ENCODE measurements at places on chromosomes 16 and 17. TPM values are rescaled to one million over a fixed set of nuclear protein-coding genes. Genes with fewer than 3 reads are reported as not detected.

DNA sequence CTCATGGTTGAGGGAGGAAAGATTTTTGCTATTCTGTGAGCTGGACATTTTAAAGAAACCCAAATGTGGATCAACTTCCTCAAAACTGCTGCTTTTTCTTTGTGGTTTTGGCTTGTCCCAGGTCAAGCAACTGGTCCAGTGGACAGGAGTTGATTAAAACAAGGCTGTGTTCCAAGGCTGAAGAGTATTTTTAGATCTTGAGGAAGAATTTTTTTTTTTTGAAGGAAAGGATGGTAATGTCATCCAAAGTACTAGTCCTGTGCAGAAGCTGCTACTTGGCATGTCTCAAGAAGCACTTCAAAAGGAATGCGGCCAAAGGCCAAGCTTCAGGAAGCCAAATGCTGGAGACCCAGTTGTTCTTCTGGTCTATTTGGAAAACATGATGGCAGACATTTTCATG, 8.0 kb upstream of the MYH2 start:
- peak; percentile 71 for DNase-seq

The BANP gene
- total RNA-seq = 15.1 TPM

- DNase-seq = no peak
Measured at GRCh38 chr17:40445751-40446468, 2.7 kb downstream of the IGFBP4 start.

The ACSM2B gene
- total RNA-seq = 0.18 TPM

The KRTAP2-3 gene
- total RNA-seq = not detected

The SRL gene
- 365 TPM for total RNA-seq

- peak; percentile 46 for DNase-seq
Measured at GRCh38 chr17:4970273-4970672, 2.7 kb upstream of the SPAG7 start.

GRCh38 chr16:82603784-82604411, 22.9 kb upstream of the CDH13 start:
- DNase-seq = peak; percentile 68

GRCh38 chr17:34843682-34844081, 117.6 kb downstream of the CCT6B start:
- DNase-seq = no peak

- DNase-seq = no peak
Measured at GRCh38 chr16:53822936-53823529, 119.1 kb downstream of the FTO start.

The RRAD gene
- 7.3 TPM for total RNA-seq

DNA sequence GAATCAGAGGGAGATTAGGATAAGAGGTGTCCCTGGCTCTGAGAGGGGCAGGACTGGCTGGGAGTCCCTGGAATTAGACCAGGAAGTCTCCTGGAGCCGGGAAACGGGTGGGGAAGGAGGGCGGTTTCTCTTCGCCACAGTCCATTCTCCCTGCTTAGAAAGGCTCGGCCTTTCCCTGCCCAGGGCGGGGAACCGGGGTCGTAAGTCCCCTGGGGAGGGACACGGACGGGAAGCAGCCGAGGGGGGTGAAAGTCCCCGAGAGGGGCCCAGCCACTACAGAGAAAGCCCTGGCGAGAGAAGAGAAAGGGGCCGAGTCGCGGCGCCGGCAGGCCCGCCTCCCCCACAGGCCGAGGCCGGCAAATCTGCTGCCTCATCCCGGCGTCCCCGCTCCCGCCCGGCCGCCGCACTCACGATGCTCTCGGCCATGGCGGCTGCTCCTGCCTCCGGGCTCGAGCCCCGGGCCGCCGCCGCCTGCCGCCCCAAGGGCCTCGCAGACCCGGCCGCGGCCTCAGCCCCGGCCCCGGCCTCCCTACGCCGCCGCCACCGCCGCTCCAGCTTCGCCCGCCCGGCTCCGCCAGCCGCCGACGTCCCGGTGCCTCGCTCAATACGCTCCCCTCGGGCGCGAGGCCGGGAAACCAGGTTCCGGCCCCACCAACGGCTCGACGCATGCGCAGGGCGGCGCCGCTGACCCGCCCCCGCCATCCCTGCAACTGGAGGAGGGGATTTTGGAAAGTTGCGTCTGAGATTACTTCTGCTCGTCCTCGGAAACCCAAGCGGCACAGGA, at the start of the genes NPLOC4 and TSPAN10:
NPLOC4 (minus strand) TSS at position 608 of the 784 bp plus-strand sequence; CDS start at position 426, 182 bp downstream.
TSPAN10 (plus strand) TSS at position 692 of the 784 bp plus-strand sequence. CDS start 5,217 bp downstream, outside the sequence.
- DNase-seq = peak; percentile 94

DNA sequence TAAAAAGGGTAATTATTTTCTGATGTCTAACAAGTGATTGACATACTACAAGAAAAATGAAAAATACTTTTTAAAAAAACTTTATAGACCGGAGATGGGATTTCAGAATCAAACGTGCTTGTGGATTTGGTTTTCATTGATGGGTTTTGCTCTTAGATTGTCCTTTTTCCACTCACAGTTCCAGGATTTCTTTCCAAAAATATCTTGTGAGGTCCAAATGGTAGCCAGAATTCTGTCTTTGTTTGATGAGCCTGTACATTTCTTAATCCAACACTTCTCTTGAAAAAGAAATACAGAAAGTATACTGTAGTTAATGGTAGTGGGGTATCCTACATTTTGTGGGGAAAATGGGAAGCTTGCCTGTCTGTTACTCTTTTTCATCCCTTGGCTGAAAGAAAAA, 329.3 kb downstream of the KCNJ2 start:
- DNase-seq = peak; percentile 59

The EVPL gene
- total RNA-seq = not detected

The KRT38 gene
- not detected for total RNA-seq

DNA sequence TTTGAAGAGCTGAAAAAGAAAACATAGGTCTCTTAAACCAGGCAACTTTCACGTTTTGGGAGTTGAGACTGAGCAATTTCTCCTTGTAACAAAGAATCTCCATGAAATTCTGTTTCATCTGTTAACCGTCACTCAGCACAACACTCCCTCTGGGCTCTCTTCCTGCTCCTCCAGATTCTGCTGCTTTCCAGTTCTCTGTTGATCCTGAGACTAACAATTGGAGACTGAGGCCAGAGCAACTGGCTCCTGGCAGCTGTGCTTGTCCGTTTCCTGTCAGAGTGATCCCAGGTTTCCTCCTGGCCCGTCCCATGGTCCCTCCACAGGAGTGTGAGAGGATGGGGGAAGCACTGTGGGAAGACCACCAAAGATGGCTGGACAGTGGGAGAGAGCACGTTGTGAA, 32.5 kb downstream of the IST1 start:
- DNase-seq = peak; percentile 27

The SECTM1 gene
- total RNA-seq = 5.3 TPM

The SHISA6 gene
- 3.2 TPM for total RNA-seq

- no peak for DNase-seq
Measured at GRCh38 chr16:21598701-21599121, 666 bp upstream of the METTL9 start.

GRCh38 chr16:80804056-80804525, 307 bp downstream of the CDYL2 start:
- DNase-seq = peak; percentile 73

The SOX8 gene
- 31.1 TPM for total RNA-seq

The SPATA33 gene
- total RNA-seq = 2.7 TPM

DNA sequence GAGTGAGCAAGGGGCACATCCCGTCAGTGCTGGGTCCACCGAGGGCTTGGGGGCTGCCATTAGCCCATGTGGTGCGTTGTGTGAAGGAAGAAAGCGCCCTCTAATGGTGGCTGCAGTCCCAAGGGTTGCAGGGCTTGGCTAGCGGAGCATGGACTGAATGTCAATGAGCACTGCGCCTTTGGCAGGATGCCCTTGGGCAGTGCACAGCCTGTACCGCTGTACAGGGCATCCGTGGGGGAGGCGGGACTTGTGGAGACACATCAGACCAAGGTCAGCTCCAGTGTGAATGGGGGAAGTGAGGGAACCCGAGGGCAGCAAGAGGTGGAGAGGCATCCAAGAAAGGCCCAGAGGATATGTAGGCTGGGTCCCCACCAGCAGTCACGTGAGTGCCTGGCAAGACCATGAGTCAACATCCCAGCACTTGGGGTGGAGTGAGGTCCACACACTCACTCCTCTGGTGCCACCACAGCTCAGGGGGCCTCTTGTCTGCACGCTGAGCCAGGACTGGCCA, 75.5 kb upstream of the MED9 start:
- DNase-seq = no peak

DNA sequence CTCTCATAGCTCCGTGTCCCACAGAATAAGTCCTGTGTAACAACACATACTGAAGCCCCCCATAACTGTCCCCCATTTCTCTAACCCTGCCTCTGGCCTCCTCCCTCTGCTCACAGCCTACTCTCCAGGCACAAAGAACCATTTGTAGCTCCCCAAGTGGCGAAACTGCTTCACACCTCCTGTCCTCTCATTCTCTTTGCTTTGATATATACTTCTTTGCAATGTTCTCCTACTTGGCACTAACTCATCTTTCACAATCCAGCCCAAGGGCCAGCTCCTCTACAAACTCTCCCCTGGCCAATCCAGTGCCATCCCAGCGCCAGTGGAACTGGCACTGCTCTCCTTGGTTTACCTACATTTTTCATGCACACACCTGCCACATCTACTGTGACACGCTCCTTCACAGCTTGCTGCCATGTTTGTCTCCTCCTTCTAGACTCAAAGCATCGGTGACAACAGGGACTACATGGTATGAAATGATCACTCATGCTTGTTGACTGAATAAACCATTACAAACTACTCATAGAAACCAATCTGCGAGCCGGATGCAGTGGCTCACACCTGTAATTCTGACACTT, 12.8 kb downstream of the CYTH1 start:
- DNase-seq = no peak

Measured in muscle of leg (tissue), 16 donors.